ENCODE measurements at places on chromosomes 11 and 22.
A peak's percentile ranks its signal among the peaks of the same experiment; 100 is the strongest.

DNA sequence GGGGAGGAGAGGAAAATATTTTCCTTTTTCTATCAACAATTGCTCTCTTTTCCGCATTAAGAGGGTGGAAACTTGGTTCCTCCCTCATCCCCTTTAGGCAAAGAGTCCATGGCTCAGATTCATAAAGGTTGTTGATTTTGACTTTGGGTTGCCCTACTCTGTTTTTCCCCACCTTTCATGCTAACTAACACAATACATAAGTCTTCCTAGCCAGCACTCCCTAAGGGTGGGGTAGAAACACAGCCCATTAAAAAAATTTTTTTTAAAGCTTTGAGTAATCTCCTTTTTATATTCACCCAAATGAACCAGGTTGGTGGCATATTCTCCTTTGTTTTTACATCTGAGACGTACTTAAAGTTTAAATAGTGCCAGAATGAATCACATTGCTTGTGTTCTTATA, 20.0 kb upstream of the LIN7C start:
- no peak for DNase-seq

- peak; percentile 32 for DNase-seq
These were observed 24.3 kb downstream of the MYH9 start for GRCh38 chr22:36363349-36363981.

GRCh38 chr22:37559901-37560607, at the start of gene CDC42EP1:
CDC42EP1 (plus strand) TSS chr22:37560480; CDS start chr22:37566350, 5,870 bp downstream.
- no peak for DNase-seq

GRCh38 chr11:28961726-28962125, 853.5 kb downstream of the METTL15 start:
- DNase-seq: no peak

DNA sequence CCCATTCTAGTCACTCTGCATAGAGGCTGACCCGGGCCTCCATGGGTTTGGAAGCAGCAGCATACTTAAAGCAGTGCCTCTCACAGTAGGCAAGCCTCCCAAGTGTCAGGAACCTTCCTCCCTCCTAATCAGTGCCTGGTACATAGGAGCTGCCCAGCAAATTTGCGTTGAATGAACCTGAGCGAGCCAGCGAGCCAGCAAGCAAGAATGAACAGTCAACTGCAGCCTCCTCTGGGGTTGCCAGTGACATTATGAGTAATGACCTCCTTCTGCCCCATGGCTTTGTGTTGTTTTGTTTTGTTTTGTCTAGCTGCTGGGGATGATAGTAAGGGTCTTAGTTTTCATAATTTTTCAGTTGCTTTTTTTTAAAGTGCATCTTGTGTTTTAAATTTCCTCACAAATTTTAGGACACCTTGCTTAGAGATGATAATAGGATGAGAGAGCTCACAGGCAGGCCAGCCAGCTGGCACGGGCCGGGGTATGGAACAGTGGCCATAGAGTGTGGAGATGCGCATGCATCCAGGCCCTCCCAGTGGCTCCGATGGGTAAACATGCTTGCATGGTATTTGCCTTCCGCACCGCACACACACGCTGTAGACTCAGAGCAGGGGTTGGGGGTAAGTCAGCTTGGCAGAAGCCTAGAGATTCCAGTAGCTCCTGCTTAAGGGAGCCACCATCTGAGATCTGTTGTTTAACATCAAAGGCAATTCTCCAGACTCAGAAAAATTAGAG, 36.1 kb downstream of the TTC12 start:
- peak; percentile 28 for DNase-seq

GRCh38 chr11:28627690-28628255, 519.6 kb downstream of the METTL15 start:
- no peak for DNase-seq

GRCh38 chr22:45298934-45299505, 10.7 kb upstream of the FAM118A start:
- no peak for DNase-seq

DNA sequence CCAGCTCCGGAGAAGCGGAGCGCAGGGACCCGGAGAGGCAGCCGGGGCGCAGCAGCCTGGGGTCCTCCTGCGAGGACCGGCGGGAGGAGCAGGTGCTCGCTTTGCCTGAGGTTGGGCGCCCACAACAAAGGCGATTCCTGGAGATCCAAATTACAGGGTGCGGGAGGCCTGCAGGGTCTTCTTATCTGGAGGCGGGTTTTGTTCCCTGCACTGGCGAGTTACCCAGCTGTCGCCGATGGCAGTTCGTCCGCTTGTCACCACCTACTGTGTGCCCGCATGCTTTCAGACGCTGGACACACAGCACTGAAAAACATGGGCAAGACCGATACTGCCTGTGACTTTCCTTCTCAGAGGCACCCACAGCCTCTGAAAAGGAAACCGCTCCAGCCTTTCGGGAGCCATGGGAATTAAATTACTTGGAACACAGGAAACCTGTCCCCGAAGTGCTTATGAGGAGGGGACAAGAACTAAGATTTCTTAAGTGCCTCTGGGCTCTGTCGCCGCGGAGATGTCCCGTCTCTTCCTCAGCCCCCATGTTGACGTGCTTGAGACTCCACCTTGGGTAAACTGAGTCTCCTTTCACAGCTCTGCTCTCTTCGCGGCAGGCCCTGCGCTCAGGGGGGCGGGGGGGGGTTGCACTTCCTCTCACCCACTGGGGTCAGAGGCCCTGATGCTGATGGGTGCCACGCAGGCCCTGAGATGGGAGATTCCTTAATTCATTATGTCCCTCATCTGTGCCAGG, 1.3 kb upstream of the ZFTA start:
- no peak for DNase-seq

GRCh38 chr11:50088231-50088630, 55.6 kb downstream of the OR4C45 start:
- no peak for DNase-seq

- no peak for DNase-seq
These were observed 2.0 kb upstream of the TBX10 start for GRCh38 chr11:67641338-67642172.

DNA sequence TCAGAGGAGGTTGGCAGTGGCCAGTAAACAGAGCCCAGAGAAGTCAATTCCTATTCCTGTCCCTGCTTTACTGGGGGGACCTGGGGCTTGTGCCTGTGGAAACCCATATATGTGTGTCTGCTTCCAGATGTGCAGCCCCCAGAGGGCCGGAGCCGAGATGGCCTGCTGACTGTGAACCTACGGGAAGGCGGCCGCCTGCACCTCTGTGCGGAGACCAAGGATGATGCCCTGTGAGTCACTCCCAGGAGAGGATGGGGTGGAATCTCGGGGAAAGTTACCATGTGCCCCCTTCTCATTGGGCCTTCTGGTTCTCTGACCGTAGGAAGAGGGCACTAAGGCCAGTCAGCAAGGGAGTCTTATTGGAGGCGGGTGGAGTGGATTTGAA, 5.3 kb downstream of the PLEKHB1 start:
- no peak for DNase-seq

GRCh38 chr11:73480677-73481076, 104.5 kb downstream of the RELT start:
- DNase-seq: no peak

- no peak for DNase-seq
These were observed 35.0 kb upstream of the OR9G4 start for GRCh38 chr11:56783448-56784041.
